ENCODE measurements at places on chromosomes 13 and 19. TPM values are rescaled to one million over a fixed set of nuclear protein-coding genes. Genes with fewer than 3 reads are reported as not detected.

CBY2 gene
- not detected for total RNA-seq

BRSK1 gene
- total RNA-seq, result 6.7 TPM

RXFP2 gene
- total RNA-seq, result not detected

IZUMO4 gene
- 1.6 TPM for total RNA-seq

CEACAM6 gene
- total RNA-seq, result not detected

PPP6R1 gene
- 30.8 TPM for total RNA-seq

GJB2 gene
- total RNA-seq, result 0.06 TPM

All from aortic smooth muscle cell (primary cell).